ENCODE measurements at places on chromosomes 6 and 20.

- no peak for DNase-seq
These were observed 90.7 kb downstream of the AIG1 start for GRCh38 chr6:143151381-143151780.

- DNase-seq: no peak
These were observed 23.8 kb downstream of the PYGB start for GRCh38 chr20:25271486-25272222.

GRCh38 chr6:149918151-149918905 is 4.6 kb downstream of the RAET1G start:
- DNase-seq: no peak

DNA sequence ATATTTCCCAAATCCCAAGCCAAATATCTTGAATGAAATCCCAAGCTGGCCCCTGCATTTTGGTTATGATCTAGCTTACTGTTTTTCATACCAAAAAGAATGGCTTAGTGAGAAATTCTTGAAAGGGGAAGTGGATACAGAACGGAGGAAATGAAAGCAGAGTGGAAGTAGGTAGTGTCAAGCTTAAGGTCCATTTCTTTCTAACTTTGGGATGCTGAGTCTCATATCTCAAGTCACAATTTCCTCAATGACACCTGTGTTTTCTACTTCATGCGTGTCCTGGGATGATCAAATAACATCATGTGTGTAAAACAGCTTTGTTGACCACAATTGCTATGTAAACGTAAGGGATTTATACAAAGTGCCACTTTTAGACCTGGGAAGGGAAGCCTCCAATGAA is 238.8 kb upstream of the SLC35B3 start:
- no peak for DNase-seq

DNA sequence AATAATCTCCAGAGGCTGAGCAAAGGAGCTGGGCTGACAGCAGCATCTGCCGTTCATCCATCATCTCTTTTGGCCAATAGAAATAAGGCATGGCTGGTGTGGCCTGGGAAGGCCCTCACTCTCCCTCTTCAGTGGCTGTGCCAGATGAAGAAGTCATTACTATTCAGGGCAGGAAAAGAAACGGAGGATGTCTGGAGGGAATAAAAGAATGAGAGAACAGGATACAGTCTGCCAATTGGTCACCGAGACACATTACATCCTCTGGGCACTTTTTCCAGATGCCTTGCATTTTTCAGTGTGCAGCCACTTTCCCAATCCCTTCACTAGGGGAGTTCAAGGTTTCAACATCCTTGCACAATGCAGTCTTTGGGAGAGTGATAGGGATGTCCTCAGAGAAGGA is 32.2 kb upstream of the VGLL2 start:
- DNase-seq: no peak

DNA sequence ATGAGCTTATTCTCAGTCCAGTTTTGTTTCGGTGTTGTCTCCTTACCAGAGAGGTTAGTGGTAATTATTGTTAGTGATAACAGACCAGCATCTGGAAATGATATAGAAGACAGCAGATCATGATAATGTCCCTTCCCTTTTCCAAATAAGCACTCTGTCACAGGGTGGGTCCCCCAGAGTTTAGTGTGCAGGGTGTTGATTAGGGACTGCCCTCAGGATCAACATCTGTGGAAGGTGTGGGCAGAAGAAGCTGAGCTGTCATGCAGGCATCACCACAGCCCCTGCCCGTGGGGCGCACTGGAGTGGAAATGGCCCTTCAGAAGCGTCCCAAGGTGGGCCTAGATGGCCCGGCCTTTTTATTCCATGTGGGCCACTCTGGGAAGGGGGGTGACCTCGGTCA is 67.6 kb upstream of the DTNBP1 start:
- DNase-seq: no peak

GRCh38 chr20:14197097-14197496 is 140.3 kb downstream of the FLRT3 start:
- DNase-seq: no peak
